ENCODE measurements at places on chromosomes 3 and 15.

- no peak for DNase-seq
These were observed at the start of gene KLHL40 for GRCh38 chr3:42685363-42685881. Gene KLHL40 (plus strand): TSS chr3:42685537. CDS start chr3:42685619, 82 bp downstream.

GRCh38 chr15:79265987-79266579 lies 16.4 kb upstream of the ANKRD34C start:
- DNase-seq: no peak

- DNase-seq: no peak
These were observed 187.3 kb downstream of the RBMS3 start for GRCh38 chr3:29468187-29468586.

GRCh38 chr3:37115446-37115845 lies 58.9 kb downstream of the LRRFIP2 start:
- DNase-seq: no peak

DNA sequence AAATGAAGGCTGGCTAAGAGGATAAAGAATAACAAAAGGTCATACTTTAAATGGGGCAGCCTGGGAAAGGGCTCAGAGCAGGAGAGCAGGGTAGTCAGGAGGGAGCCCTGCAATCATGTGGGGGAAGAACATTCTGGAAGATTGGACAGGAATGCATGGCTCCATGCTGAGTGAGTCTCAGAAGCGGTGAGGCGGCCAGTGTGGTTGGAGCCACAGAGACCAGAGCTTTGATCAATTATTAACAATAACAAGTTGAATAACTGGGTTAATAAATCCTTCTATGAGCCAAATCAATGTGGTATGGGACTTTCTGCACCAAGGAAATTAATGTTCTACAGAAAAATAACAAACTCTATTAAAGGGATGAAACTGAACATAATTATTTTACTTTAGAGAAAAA lies 57.9 kb upstream of the DCUN1D1 start:
- DNase-seq: no peak

GRCh38 chr15:85402195-85402881 lies 21.9 kb downstream of the AKAP13 start:
- no peak for DNase-seq

- no peak for DNase-seq
These were observed 134.1 kb upstream of the COL8A1 start for GRCh38 chr3:99504258-99504657.

DNA sequence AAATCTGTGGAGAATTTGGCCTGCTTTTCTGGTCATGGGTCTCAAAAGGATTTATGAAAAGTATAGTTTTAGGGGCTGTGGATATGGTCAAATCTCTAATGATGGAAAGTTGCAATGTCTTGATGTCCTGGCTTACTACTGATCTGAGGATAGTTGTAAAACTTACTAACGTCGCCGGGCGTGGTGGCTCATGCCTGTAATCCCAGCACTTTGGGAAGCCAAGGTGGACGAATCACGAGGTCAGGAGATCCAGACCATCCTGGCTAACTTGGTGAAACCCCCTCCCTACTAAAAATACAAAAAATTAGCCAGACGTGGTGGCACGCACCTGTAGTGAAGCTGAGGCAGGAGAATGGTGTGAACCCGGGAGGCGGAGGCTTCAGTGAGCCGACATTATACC lies 19.6 kb downstream of the TRIM71 start:
- no peak for DNase-seq

DNA sequence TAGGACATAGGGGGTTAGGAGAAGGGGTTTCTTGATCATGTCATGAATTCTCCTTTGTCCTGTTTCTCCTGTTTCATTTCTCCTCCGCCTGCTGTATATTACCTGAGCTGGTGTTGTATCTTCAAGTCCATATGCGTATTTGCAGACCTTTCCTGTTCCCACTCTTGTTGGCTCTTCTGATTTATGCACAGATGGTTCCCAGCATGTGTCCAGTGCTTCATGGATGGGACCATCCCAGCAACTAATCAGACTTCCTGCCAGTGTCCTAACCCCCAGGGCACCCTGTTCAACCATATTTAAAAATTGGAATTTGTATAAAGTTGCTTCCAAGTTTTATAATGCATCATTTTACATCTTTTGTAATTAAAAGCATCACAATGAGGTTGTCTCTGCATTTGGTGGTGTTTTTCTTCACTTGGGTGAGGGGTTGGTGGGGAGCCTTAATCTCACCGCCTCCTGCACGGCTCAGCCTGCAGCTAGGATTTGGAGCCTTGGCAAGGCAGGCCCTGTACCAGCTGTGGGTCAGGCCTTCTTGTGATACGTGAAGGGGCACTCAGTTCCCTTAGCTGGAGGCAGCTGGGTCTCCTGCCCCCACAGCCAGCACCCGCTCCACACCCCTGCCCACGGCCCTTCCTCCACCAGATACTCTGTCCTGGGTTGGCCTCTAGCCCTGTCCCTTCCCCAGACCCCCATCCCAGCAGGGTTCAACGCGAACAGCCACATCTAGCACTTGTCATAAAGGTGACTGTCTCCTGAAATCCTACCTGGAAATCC lies 72.0 kb upstream of the BLM start:
- no peak for DNase-seq

GRCh38 chr3:134068429-134068828 lies 38.7 kb upstream of the SLCO2A1 start:
- no peak for DNase-seq

DNA sequence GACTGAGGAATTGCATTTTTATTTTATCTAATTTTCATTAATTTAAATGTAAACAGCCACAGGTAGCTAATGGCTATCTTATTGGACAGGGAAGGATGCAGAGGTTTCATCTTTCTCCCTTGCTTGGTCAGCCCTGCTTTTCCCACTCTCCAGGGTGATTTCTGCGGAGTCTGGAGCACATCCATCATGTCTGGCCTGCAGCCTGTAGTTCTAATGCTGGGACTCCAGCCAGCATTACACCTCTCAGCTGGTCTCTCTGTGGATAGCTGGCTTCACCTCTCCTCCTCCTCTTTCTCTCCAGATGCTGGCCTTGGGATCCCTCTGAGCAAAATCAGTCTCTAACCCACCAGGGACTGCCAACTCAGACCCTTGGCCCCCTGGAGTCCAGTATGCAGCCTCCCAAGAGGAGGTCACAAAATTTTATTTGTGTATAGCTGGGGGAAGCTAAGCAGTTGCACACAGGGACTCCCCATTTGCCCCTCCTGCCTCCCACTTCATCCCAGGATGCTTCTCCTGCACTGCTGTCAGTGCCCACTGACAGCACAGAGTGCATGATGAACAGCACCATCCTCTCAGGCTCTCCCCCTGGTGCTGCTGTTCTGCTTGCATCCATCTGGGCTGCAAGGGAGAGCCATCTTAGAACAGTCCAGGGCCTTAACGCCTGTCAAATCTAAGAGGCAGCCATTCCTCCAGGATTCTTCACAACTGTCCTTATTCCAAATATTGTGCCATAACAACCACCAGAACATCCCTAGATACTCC lies 1.7 kb downstream of the BFSP2 start:
- DNase-seq: no peak

Measured in amygdala (tissue), 56 donors.